ENCODE measurements at places on chromosomes 3 and 15.

- peak; percentile 17 for DNase-seq
These were observed 139.0 kb upstream of the LIPC start for GRCh38 chr15:58292751-58293175.

DNA sequence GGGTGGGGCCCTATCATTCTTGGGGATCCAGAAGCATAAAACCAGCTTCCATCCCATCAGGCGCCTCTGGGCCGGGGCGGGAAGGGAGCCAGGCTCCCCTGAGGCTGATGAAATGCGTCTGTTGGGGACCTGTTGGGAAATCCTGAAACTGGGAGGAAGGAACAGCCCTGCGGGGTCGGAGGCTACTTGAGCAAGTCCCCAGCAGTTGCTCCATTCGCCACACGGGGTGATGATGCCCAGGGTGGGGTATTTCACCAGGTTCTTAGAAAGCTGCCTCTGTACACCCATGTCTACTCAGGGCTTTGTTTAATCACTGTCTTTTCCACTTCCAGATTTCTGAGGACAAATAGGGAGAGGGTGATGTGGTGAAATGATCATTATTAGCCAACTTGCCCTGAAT lies 25.4 kb upstream of the TSEN2 start:
- no peak for DNase-seq

- DNase-seq: no peak
These were observed 486.0 kb downstream of the FOXP1 start for GRCh38 chr3:71097557-71097956.

DNA sequence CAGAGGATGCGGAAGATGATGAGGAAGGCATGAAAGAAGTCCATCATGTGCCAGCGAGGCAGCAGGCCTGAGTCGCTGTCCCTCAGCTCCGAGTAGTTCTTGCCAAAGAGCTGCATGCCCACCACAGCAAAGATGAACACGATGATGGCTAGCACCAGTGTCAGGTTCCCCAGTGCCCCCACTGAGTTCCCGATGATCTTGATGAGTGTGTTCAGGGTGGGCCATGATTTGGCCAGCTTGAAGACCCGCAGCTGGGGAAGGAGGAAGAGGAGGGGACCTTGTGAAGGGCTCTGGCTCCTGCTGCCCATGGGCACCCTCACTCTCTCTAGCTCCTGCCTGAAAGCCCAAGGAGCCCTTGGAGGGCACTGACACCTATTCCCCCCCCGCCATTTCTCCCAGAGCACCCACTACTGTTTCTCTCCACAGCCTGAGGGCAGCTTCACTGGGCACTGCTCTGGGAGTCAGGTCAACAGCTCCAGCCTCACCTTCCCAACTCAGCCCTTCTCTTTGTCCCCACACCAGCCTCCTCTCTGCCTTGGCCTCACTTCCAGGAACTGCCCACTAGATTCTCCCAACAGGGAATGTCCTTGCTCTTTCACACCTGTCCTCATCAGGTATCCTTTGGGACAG lies 63.6 kb downstream of the SCN5A start:
- no peak for DNase-seq

DNA sequence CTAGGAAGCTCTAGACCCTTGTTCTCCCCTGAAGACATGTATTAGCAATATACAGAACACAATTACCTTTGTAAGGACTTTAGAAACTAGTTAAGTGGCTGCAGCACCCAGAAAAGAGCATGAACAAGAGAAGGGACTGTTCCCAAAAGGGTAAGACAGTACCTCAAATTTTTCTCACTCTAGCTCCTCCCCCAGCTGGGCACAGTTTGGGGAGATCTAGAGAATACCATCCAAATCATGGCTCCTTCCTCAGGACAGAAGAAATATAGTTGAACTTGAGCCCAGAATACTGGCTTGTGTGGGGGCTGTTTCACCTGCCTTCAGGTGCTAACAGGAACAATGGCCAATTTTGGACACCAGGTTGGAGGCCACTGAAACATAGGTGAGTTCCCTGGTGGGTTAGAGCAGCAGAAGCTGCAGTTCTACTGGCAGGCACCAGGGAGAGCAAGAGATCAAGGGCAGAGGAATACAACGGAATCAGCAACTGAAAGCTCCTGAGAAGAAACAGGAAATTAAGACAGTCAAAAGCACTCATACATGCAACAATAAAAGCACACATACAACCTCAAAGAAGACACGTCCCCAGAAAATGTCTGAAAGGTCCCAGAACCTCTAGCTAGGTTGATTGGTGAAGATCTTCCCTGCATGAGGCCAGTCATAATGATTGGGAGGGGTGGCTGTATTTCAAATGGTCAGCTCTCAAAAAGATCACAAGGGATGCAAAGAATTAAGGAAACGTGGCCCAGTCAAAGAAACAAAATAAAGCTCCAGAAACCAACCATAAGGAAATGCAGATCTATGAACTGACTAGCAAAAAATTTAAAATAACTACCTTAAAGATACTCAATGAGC lies 104.9 kb upstream of the ASB14 start:
- DNase-seq: peak; percentile 62

DNA sequence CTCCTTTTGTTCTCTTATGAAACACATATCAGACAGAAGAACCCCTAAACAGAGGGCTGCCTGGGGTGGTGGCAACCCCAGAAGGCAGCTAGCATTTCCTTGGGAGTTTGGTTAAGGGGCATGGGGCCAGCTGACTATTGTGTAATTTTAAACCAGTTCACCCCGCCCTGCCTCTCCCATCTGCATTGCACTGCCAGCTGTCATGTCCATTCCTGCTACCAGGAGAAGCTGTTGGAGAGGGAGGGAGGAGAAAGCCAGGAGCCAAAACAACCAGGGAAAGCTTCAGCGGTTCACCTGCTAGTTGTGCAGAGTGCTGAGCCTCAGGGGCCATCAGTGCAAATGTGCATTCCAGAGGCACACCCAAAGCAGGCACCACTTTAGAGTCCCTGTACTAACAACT lies 47.6 kb upstream of the ATP1B3 start:
- DNase-seq: no peak

- peak; percentile 31 for DNase-seq
These were observed 141.7 kb upstream of the MBNL1 start for GRCh38 chr3:152127058-152127457.

DNA sequence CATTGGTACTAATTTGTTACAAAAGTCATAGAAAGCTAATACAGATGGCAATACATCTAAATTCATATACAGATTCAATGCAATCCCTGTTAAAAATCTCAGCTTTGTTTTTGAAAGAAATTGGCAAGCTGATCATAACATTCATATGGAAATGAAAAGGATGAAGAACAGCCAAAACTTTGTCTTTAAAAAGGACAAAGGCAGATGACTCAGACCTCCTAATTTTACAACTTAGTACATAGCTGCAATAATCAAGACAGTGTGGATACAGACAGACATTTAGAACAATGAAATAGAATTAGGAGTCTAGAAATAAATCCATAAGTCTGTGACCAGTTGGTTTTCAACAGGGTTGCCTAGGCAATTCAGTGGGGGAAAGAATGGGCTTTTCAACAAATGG lies 63.3 kb downstream of the AQP9 start:
- DNase-seq: no peak

- peak; percentile 34 for DNase-seq
These were observed 8.0 kb downstream of the EPHB1 start for GRCh38 chr3:134803051-134803505.
